Stimulated activated CD8-positive, alpha-beta memory T cell treated with anti-CD3 and anti-CD28 coated beads, Interleukin-7, amount 100 ng/mL, for 24 hours (primary cell): ENCODE measurements at places on chromosomes 1 and 21.

DNA sequence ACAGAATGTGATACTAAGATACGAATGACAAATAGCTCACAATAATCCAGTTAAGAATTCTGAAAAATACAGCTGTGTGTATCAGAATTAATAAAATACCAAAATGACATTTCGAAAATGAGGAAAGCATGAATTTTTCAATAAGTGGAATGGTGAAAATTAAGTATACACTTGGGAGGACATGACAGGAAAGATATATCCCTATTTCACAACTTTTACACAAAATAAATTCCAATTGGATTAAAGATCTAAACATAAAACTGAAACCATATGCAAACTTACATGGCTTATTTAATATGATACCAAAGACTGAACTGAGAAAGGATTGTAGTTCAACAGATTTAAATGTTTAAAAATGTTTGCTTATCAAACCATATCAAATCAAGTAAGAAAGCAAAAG lies 510.4 kb upstream of the ADAMTS5 start:
- no peak for DNase-seq

DNA sequence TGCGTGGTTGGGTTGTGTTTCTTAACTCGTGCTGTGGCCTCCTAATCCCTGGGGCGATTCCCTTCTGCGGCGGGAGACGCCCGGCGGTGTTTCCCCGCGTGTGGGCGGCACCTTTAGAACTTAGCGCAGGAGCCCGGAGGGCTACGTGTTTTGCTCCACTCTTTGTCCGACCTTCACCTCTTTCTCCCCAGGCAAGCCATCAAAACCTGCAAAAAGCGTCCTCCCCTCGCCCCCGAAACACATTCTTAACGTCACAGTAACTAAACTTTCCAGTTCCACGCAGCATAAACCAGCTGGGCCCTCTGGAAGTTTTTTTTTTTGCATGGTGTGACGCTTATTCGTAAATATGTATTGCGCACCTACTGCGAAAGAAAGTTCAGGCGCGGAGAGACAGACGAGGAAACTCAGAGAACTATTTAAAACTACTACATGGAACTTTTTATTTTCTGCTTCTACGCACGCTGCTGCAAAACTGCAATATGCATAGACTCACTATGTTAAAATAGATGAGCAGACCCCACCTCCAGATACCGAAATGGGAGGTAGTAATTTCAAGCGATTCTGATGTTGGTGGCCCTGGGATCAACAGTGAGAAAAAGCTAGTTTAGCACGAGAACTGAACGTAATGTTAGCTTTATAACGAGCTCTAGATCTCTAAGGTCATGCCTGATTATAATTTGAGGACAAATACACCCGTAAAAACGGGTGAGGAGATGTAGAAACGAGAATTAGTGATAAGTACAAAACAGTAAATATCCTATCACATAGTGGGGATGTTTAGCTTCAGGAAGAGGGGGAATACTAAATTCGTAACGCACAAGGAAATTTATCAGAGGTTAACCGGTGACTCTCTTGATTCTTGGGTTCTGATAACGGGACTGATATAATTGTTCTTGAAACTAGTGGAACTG lies 920 bp downstream of the MTR start:
- DNase-seq, result peak; percentile 41

DNA sequence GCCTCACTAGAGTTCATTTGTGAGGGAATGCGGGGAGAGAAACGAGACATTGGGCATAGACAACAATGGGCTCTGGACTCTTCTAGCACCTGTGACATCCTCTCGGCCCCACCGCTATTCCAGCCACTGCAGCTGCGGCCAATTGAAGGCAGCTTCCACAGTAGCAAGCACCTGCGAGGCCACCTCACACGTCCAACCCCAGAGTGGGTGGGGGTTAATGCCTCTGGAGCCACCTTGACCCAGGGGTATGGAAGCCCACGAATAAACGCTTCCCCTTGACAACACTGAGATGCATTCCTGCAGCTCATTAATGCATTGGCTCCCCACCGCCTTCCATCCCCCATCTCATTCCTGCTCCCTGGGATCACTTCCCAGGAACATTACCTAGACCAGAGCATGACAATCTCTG lies 104.4 kb downstream of the GLIS1 start:
- DNase-seq, result no peak

- DNase-seq, result no peak
These were observed 57.4 kb downstream of the ESRRG start for GRCh38 chr1:216665856-216666255.

GRCh38 chr1:164510435-164510834 lies 48.5 kb upstream of the PBX1 start:
- DNase-seq, result no peak

DNA sequence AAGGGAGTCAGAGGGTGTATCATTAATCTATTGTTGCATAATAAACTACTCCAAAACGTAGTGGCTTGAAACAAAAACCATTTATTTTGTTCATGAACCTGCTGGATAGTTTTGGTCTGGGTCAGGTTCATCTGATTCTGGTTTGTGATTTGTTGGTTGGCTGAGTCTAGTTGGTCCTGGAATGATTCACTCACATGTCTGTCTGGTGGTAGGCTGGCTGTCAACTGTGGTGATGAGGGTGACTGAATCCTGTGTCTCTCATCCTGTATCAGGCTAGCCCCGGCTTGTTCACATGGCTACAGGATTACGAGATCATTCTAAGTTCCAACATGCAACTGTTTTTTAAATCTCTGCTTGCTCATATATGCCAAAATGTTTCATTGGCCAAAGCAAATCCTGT lies 22.5 kb upstream of the SIKE1 start:
- no peak for DNase-seq

GRCh38 chr21:45983981-45984551 lies 2.5 kb downstream of the COL6A1 start:
- DNase-seq, result no peak

DNA sequence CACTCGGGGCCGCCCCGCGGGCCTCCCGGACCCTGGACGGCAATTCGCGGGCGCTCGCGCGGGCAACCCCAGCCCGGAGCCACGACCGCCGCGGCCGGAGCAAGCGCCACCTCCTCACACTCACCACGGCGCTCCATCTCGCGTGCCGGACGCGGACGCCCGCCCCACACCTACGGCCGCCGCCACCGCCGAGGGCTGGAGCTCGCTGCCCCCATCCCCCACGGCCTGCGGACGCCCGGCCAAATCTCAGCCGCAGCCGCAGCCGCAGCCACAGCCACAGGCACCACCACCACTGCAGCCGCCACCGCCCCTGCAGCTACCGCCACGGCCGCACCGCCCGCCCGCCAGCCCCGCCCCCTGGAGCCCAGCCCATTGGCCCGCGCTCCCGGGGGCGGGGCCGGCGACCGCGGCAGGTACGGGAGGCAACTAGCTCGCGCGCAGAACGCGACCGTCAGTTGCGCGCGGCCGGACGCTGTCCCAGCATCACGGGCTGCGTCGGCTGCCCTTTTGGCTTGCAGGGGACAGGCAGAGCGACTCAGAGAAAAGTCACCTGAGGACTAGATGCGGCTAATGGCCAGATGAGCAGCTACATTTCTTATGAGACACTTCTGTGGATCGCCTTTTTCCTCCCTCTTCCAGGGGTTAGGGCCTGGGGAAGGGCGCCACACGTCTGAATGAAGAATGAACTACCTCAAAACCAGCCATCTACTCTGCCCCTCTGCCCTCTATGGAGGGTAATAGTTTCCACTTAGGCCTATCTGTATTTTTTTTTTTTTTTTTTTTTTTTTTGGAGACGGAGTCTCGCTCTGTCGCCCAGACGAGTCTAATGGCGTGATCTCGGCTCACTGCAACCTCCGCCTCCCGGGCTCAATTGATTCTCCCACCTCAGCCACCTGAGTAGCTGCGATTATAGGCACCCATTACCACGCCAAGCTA lies at the start of gene ARHGAP29:
Gene ARHGAP29, minus strand, starts transcription at position 294 of the 936 bp plus-strand sequence. CDS start 5,973 bp downstream, outside the sequence.
- no peak for DNase-seq

GRCh38 chr21:45855248-45855811 lies 126.2 kb upstream of the COL6A1 start:
- no peak for DNase-seq

GRCh38 chr1:194076646-194077045 lies 890.2 kb upstream of the B3GALT2 start:
- DNase-seq, result no peak

DNA sequence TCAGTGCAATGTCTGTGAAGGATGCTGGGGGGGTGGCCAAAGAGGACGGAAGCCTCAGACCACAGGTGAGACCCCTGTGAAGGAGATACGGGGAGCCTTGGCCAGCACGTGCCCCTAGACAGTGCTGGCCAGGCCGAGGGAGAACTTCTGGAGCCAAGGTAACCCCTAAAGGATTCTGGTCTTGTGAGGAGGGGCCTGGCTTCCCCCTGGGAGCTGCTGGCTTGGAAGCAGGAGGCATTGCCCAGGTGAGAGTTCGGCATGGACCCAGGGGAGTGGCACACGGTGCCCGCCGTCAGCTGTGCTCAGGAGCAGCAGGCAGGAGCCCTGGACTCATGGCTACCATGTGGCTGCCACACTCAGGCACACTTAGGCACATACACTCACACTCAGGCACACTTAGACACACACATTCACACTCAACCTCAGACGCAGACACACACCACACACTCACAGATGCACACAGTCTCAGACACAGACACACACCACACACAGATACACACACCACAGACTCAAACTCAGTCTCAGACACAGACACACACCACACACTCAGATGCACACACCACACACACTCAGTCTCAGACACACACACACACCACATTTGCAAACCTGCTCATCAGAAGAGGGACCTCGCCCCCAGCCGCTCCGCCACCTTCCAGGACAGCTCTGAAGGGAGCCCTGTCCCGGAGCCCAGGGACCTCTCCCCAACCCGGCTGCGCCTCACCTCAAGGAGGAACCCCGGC lies 1.1 kb upstream of the COL6A2 start:
- no peak for DNase-seq

GRCh38 chr1:224809613-224810012 lies 119.9 kb upstream of the DNAH14 start:
- no peak for DNase-seq

GRCh38 chr21:38533887-38534286 lies 35.6 kb upstream of the ERG start:
- no peak for DNase-seq

DNA sequence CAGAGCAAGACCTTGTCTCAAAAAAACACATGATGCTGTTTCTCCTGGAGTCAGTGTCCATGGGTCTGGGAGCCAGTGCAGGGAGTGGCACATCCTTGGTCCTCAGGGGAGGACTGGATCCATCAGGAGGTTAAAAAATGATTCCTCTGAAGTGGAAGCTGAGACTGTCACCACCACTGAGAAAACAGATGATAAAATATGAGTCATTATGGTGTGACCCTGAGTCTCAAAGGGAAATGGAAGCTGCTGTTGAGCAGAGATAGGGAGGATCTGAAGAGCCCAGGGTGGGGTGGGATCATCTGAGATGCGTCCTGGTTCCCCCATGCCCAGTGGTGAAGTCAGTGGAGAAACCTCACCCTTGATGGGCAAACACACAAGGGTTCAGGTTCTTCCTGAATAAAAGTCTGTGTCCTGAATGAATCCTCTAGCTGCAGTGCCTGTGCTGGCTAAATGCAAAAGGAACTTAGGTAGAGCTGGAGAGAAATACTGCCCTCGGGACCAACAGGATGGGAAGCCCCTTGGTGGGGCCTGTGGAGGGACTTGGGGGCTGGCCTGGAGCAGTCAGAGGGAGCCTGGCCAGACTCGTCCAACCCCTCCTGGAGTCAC lies 61.6 kb upstream of the TENT5B start:
- DNase-seq, result no peak

DNA sequence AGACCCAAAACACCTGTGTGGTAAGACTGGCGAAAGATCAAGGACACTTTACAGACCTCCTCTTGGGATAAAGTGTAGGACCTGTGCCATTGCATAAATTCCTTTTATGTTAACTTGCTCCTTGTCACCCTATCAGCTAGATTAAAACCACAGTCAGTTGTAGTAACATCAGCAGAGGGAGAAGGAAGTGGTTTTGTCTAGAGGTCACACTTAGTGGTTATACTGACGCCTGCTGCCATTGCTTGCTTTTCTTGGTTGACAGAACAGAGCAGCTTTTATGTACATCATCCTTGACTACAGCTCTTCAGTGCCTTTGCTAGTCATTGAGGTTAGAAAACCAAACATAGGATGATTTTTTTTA lies 101.4 kb downstream of the PBX1 start:
- no peak for DNase-seq

DNA sequence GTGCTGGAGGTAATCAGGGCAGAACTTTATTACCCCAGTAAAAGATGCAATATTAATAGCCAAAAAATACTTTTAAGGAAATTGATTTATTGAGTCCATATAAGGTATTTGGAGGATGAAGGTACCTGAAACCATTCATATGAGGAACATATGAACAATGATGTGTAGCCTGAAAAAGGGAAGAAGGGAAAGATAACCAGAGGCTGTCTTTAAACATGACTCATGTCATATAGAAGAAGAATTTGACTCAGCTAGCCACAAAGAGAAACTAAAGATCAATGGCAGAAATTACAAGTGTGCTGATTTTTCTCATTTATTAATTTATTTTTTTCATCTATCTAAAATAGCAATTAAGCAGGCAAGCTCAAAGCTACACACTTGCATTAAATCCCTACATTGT lies 136.2 kb upstream of the DUSP10 start:
- no peak for DNase-seq
